ENCODE measurements at places on chromosomes 2 and 18. TPM values are rescaled to one million over a fixed set of nuclear protein-coding genes. Genes with fewer than 3 reads are reported as not detected.

IER3IP1 gene
- total RNA-seq: 27.5 TPM

SELENOI gene
- total RNA-seq: 19.3 TPM

FBLN7 gene
- not detected for total RNA-seq

IL36B gene
- not detected for total RNA-seq

CDH20 gene
- not detected for total RNA-seq

STPG4 gene
- not detected for total RNA-seq

ZC3H6 gene
- total RNA-seq: 6.7 TPM

TM4SF20 gene
- total RNA-seq: not detected

GRCh38 chr2:219285373-219285735 is 6.2 kb downstream of the DNAJB2 start:
- no peak for DNase-seq

- no peak for DNase-seq
Measured at GRCh38 chr18:5430131-5430530, 113.7 kb downstream of the EPB41L3 start.

DNA sequence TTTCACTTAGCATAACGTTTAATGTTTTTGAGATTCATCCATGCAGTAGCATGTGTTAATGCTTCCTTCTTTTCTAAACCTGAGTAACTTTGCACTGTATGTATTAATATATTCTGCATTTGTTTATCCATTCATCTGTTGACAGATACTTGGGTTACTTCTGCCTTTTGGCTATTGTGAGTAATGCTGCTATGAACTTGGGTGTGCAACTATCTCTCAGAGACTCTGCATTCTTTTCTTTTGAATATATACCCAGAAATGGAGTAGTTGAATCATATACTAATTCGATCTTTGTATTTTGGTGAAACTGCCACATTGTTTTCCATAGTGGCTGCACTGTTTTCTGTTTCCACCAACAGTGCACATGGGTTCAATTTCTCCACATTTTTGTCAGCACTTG is 128.3 kb downstream of the SH3BP4 start:
- no peak for DNase-seq

- DNase-seq: no peak
Measured at GRCh38 chr2:182921234-182921633, 54.8 kb upstream of the FRZB start.

- DNase-seq: no peak
Measured at GRCh38 chr2:19114754-19115231, 243.6 kb downstream of the OSR1 start.

GRCh38 chr2:127662937-127663565 is 12.3 kb downstream of the LIMS2 start:
- no peak for DNase-seq

- DNase-seq: no peak
Measured at GRCh38 chr18:10405014-10405493, 49.4 kb upstream of the APCDD1 start.

DNA sequence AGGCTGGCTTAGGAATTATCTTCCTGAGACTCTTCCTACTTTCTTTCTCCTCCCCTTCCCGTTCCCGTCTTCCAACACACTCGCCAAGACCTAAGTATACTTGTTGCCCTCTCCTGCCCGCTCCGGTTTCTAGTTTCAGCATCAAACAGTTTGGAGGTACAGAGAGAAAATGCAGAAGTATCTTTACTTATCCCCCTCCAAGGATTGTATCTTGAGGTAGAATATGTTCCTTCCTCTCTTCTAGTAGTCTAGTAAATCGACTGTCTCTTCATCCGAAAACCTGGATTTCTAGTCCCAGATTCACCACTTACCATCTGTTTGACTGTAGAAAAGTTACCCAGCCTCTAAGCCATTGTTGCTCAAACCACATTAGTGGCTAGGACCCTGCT is 755 bp downstream of the EIF4E2 start:
- no peak for DNase-seq

GRCh38 chr2:42960002-42960841 is 167.8 kb upstream of the HAAO start:
- DNase-seq: no peak

DNA sequence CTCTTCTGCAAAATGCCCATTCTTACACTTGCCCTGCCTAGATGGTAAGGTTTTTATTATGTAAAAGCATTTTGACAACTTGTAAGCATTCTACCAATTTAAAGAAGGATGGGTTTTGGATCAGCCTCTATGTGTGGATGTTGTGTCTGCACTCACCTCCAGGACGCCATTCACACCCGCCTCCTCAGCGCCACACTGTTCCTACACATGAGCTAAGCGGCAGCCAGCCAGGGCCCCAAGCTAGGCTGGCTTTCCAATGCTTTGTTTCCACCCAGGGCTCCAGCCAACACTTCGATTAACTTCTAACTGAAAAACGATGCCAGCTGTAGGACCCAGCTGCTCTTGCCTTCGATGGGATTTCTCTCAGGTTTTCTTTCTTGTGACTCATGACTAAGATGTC is 73.3 kb upstream of the FZD7 start:
- DNase-seq: no peak

DNA sequence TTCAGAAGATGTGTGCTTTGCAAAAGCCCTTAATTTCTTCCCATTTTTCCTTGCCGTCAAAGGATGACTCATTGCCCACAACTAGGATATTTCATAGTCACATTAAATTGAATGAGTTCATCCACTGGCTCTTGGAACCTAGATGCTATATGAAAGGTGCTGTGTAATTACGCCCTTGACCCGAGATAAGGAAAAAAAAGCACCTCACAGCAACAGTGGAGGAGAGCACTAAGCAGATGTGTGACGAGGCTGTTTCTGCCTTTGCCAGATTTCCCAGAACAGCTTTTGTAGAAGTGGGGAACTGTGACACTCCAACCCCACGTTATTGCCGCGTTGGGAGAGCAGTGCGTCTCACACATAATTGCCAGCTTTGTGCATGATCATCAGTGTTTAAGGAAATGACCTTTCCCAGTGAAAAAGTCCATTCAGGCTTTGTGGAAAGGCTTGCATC is 33.3 kb upstream of the TMEM87B start:
- no peak for DNase-seq

Data from epithelial cell of proximal tubule (primary cell).